ENCODE measurements at places on chromosomes 5 and 9.
A peak's percentile ranks its signal among the peaks of the same experiment; 100 is the strongest.

DNA sequence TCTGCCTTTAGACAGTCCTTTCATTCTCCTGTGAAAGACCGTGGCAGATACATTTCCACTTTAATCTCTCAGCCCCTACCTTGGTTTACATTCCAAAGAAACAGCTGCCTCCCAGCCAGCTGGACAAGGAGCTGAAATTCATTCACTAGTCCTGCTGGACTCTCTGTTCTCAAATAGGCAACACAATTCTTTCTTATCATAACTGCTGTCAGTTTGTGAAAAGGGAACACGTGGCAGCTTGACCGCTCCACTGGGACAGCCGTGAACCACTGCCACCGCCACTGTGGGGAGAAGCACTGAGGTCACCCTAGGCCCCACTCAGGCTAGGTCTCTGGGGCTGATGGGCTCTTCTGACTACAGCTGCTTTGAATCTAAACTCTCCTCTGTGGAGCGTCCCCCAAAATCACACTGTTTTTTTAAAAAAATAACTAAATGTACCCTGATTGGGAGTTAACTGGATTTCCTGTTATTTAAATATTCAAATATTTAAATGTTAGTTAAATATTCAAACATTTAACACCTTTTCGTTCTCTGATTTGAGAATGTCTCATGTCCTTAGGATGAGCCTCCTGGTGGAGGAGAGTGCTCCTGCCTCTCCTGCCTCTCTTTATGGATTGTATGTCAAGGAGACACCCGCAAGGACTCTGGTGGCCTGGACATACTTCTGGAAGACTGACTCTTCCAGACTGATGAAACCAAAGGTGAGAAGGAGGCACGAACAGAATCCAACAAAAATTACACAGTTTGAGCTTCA, 120.1 kb downstream of the BOD1 start:
- no peak for DNase-seq

DNA sequence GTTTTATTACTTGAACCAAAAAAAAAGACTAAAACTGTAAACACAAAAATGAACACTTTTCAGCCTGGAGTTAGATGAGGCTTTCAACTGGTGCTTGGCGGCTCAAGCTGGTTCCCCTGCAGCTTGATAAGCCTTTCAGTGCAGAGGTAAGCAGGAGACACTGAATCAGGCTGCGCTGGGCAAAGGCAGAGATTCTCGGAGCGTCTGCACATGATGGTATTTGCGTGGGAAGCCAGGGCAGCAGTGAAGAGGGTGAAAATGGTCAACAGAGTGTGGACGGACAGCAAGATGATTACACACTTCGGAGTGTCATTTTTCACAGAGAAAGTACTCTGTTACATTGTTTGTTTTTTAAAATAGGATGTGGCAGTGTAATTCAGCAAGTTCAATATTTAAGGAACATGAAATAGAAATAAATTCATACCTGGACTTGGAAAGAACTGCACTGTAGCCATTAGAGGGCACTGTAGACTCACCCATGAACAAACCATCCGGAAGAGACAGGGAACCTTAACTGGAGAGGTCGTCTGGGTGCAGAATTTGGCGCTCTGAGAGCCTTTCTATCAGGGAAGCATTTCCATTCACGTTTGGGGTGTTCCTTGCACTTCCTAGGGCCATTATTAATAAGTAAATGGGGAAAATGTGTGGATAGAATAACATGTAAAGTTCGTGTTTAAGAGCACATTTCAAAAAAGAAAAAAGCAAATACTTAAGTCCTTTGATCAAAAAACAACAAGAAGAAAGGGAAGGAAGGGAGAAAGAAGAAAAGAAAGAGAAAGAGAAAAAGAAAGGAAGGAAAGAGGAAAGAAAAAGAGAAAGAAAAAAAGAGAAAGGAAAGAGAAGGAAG, 69.8 kb downstream of the ICE1 start:
- peak; percentile 71 for DNase-seq

DNA sequence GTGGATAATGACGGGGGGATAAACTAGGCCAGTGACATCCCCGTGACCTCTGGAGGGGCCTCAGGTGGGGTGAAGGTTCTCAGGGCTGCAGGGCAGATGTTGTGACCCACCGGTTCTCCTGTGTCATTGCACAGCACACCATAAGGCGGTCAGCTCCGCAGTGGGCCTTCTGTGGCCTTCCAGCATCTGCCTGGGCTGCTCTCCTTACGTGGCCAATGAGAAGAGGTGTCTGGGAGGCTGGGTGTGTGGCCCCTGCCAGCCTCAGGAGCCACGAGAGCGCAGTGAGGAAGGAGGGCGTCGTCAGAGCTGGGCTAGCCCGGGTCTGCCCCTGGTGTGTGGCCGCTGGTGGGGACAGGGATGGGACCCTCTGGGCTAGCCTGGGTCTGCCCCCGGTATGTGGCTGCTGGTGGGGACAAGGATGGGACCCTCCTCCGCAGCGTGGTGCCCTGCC, 48.7 kb downstream of the COL5A1 start:
- no peak for DNase-seq

GRCh38 chr9:107566611-107567061, 77.1 kb upstream of the KLF4 start:
- no peak for DNase-seq

DNA sequence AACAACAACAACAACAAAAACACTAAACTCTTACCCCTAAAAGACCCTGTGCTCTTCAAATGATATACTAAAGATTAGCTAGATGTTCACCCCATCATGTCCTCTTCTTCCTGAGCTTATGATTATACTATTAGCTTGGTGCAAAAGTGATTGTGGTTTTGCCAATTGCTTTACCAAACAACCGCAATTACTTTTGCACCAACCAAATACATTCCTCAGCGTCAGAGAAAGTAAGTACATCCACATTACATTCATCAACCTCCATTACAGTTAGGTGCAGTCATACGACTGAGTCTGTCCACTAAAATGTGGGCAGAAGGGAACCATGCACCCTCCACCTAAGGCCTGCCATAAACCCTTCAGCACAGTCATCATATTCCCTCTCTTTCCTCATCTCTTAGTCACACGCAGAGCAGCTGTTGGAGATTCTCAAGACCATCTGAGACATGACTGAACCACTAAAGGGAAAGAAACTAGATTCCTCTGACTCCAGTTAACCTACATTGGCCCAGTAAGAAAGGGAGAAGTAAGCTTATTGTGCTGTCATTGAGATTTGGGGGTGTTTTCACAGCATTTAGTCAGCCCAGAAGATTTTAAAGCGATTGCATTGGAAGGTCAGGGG, 181.6 kb upstream of the TLE4 start:
- DNase-seq, result peak; percentile 58

DNA sequence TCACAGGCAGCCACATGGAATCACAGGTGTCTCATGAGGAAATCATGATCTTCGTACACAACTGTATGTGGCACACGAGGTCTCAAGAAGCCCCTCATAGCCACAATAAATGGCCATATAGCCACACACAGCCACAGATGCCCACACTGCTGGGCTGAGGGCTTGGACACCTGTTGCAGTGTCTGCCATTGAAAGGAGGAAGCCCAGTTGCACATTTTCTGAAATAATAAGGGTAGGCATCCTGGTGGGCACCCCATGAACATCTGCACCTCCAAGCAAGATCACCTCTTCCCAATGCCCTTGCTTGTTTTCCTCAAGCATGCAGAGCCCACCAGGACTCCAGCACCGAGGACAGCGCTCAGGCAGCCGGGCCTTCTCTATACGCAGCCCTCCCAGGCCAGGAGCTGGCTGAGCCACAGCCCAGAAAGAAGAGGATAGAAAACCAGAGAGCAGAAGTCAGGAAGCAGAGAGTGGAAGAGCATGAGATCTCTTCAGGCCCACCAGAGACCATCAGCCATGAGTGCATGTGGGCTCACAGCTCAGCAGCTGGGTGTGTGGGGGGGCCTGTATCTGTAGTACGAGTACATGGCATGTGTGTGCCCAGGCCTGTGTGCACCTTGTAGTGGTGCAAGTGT, 1.0 kb upstream of the ACSL6 start:
- DNase-seq, result peak; percentile 50

DNA sequence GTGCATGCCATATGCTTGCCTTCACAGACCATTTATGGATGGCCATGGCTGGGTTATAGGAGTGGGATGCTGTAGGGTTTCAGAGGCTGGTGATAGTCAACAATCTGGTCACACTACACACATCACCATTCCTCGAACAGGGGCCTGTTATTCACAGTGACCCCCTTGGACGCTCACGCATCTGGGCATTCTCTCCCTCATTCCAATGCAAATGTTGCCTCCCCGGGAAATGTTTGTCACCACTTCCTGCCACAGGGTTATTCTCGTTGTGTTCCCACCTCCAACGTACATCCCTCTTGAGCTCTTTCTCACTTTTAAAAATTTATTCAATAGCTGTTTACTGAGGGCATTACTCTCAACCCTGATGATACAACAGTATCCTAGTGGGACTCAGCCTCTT, 135.4 kb downstream of the SCAMP1 start:
- peak; percentile 57 for DNase-seq

DNA sequence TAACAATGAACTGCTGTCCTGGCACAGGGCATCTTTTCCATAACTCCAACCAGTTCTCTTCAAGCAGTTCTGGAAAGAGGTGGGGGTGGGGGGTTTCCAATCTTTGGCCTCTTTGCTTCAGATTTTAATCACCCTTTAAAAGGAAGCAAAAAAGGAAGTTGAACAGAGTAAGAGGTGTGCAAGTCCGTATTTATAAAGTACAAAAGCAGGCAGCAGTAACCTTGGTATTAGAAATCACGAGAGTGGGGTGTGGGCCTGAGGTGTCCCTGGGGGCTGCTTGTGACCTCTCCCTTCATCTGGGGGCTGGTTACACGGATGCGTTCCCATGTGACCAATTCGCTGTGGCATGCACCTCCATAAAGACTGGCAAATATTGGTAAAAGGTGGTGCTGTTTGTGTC, 70.5 kb downstream of the PTCH1 start:
- no peak for DNase-seq

- no peak for DNase-seq
Observed at GRCh38 chr9:129987047-129987446, 55.9 kb downstream of the FNBP1 start.

DNA sequence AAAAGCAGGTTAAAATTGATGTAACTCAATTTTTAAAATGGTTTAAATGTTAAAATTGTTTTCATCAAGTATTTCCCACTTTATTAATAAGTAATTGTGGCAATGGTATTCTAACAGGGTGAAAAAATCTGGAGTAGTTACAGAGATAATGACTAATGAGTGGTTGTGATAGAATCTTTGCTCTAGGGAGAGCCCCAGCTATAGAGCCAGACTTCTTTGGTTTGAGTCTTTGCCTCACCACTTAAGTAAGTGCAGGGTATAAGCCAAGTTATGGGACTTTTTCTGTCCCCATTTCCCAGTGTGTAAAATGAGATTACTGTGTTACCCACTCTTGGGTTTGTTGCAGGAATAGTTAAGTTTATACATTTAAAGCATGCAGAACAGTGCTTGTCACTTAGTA, 158.1 kb downstream of the FER start:
- peak; percentile 7 for DNase-seq

- DNase-seq, result peak; percentile 84
Observed at GRCh38 chr9:116499986-116500871, 186.9 kb upstream of the TRIM32 start.

- DNase-seq, result peak; percentile 39
Observed at GRCh38 chr5:43190755-43191603, 1.0 kb upstream of the NIM1K start.

GRCh38 chr9:93585259-93585658, 8.9 kb downstream of the PHF2 start:
- DNase-seq, result no peak

DNA sequence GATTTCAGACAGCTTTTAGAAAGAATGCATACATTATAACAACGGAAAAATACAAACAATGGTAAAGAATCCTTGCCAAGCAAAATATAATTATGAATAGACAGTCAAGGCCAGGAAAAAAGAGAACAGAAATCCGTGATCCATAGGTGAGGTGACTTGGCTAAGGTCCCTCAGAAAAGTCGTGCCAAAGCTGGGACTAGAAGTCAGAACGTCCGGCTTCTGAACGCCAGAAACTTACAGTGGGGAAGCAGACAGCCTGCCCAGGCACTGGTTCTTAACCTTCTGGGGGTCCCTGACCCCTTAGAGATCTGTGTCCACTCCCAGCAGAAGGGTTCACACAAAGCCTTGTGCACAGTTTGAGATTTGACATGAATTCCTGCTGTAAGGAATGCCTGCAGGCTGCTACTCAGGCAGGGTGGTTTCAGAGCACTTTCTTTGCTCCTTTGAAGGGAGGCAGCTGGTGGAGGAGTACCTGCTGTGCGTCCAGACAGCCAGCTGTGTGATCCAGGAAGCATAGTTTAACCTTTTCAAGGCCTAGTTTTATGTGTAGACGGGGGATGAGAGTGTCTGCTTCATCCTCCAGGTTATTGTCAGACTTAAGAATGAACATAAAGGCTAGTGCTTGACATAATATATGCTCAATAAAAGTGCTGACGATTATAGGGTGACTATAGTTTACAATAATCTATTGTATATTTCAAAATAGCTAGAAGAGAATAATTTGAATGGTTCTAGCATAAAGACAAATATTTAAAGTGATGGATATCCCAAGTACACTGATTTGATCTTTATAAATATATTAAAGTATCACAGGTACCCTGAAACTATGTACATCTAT, 852 bp downstream of the ARHGEF37 start:
- no peak for DNase-seq

- no peak for DNase-seq
Observed at GRCh38 chr9:128087262-128087661, 19.2 kb downstream of the SLC25A25 start.

GRCh38 chr9:29200650-29201049, 1627.4 kb upstream of the C9orf72 start:
- no peak for DNase-seq

DNA sequence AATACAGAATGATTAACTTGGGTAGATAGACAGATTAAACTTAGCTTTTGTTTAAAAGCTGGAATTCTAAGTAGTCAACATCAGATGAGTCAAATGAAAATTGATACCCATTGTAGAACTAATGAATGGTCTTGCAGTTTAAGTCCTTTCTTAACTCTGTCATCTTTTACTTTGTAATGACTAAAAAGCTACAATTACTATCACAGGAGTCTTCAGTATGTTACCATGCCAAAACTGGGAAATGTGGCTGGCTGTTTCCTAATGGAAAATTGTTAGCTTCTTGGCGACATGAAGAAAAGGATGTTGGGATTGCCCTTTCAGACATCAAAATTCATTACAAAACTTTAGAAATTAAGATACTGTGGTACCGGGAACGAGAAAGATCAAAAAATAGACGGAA, 20.2 kb upstream of the ANXA1 start:
- DNase-seq, result no peak

DNA sequence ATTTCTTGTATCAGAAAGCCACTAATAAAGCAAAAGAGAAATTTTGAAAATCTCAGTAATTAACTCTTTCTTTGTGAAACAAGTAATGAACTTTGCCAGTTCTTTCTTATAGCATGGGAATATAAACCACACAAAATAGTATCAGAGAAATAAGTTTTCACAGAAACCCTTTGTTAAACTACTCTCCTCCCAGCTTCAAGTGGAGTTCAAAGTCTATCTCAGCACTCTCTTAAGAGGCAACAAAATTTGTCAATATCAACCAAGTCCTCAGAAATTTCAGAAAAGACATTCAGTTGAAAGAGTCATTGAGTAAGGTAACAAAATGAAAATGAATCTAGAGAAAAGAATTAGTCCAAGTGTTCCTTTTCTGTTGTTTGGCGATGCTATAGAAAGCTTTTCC, 89.3 kb downstream of the NTRK2 start:
- no peak for DNase-seq
